D341Med (cell line): ENCODE measurements at places on chromosomes 2 and 18.

GRCh38 chr2:47015206-47015605 lies 99.6 kb upstream of the MCFD2 start:
- no peak for DNase-seq

DNA sequence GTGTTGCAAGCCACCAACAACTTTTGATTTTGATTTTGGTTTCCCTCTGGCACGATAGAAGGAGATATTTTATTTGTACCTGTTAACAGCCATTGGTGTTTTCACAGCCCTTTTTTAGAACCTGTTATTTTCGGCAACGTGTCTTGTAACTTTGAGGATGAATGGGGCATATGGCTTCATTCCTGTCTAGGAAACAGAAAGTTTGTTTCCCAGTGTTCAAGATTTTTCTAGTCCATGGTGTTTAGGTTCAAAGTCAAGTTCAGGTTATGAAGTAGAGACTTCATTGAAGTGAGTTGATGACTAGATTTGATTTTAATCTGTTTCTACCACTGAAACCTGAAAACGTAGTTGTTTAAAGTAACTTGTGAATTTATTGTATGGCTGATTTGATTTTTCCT lies 343 bp downstream of the RASGRP3 start:
- no peak for DNase-seq

DNA sequence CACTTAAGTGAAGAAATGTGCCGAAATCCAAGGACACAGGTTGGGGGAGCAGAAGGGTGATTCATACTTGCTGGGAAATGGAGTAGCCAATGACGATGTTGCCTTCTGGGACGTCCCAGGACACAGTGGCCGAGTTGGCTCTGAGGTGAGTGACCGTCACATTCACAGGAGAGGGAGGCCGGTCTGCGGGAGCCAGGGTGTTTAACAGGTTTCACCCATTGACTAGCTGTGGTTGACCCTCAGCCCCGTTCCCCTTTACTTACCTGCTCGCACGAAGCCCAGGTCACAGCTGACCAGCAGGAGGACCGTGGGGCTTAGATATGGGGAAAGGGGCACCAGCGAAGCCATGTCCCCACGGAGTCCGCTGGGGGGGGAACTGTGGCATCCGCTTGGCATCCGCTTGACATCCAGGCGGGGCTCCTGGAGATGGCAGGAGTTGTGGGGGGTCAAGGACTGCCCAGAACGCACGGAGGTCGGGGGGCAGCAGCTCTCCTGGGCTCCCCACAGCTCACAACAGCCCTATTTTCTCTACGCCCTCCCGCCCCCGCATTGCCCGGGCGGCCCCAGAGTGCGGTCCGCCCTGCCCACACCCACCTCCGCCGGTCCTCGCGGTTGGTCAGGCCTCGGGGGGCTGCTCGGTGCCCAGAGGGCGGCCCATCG lies 586 bp downstream of the FNDC4 start:
- DNase-seq, result no peak

GRCh38 chr2:54603357-54603756 lies 120.1 kb upstream of the EML6 start:
- DNase-seq, result no peak

DNA sequence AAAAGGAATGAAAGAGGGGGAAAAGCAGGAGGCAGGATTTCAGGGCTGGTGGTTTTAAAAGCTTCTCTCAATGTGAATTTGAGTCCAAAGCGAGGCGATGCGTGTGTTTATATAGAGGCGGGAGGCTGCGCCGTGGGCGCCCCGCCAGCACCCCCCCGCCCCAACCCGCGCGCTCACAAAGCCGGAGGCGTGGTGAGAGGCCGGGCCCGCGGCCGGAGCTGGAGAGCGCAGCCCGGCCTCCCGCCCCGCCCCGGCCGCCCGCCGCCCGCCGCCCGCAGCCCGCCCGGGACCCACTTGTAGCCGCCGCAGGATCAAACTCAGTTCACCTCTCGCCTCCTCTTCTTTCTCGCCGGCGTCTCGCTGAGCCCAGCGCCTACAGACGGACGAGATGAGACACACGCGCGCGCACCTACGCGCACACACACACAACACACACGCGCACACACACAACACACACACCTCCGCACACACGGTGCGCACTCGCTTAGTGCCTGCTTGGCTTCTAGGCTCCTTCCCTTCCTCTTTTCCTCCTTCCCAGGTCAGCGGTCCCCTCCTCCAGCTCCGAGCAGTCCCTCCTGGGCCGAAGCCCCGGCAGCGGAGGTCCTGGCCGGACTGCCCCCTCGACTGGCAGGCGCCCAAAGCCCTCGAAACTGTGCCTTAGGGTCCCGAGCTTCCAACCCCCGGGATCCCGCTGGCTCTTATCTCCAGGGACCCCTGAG lies 1.3 kb upstream of the CYP26B1 start:
- peak; percentile 60 for DNase-seq

GRCh38 chr18:49048396-49049020 lies 97.7 kb upstream of the SMAD7 start:
- DNase-seq, result no peak

DNA sequence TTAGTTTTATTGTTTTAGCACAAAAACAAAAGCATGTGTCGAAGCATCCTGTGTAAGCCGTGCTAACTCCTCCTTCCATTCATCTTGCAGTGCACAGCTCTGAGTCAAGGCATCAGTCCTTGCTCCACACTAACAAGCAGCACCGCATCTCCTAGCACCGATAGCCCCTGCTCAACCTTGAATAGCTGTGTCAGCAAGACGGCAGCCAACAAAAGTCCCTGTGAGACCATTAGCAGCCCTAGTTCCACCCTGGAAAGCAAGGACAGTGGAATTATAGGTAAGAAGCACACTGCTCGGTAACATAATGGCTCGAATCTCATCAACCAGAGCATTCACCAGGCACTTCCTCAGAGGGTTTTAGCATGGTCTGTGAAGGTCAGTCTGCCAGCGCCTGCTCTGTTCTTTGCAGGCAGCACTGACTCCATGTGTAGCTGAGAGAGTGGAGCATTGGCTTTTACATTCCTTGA lies 136.2 kb downstream of the WDSUB1 start:
- DNase-seq, result no peak

- no peak for DNase-seq
These were observed 168.1 kb upstream of the SMAD2 start for GRCh38 chr18:48098538-48098937.
